Gastroesophageal sphincter (tissue), 4 donors: ENCODE measurements at places on chromosomes 16 and 17.
A peak's percentile ranks its signal among the peaks of the same experiment; 100 is the strongest.

- H3K36me3 ChIP-seq = no peaks in the 10 kb centered on the region
- H3K27ac ChIP-seq = no peak overlapping the region
- H3K4me3 ChIP-seq = no peak overlapping the region
- H3K27me3 ChIP-seq = no peaks in the 10 kb centered on the region
- no peaks in the 10 kb centered on the region for H3K4me1 ChIP-seq
- no peak for ATAC-seq
These were observed 36.6 kb upstream of the ADORA2B start for GRCh38 chr17:15908378-15908777.

- ATAC-seq = peak; percentile 2
- no peaks in the 10 kb centered on the region for H3K27me3 ChIP-seq
- H3K27ac ChIP-seq = peak overlapping the region; percentile 84
These were observed 6.3 kb upstream of the SECTM1 start for GRCh38 chr17:82339634-82340580.

- H3K27me3 ChIP-seq = no peaks in the 10 kb centered on the region
- H3K4me3 ChIP-seq = no peak overlapping the region
- peaks cover 2% of the 10 kb centered on the region for H3K4me1 ChIP-seq
- no peak overlapping the region for H3K27ac ChIP-seq
- peak; percentile 86 for ATAC-seq
These were observed 5.4 kb downstream of the ATPAF2 start for GRCh38 chr17:18033442-18034099.

GRCh38 chr17:48317732-48318131 lies 112.3 kb downstream of the SKAP1 start:
- no peaks in the 10 kb centered on the region for H3K36me3 ChIP-seq
- H3K4me1 ChIP-seq = no peaks in the 10 kb centered on the region
- H3K4me3 ChIP-seq = no peak overlapping the region
- peaks cover 70% of the 10 kb centered on the region for H3K27me3 ChIP-seq

DNA sequence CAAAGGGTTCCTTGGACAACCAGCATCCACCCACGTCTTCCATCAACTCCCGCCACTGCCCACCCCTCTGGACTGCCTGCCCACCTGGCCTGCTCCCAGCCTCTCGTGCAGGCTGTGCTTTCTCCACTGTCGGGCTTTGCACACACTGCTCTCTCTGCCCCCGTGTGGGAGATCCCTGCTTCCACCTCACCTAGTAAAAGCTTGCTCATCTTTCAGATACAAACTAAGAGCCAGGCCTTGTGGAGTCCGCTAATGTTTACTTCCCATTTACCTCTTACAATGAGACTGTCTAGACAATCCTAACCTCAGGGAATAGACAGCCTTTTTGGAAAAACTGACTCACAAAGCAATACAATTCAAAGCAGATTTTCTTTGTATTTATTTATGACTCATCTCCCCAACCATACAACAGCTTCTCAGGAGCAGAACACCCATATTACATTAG lies 67.6 kb downstream of the USP31 start:
- H3K4me1 ChIP-seq = no peaks in the 10 kb centered on the region
- no peaks in the 10 kb centered on the region for H3K27me3 ChIP-seq
- ATAC-seq = no peak
- H3K36me3 ChIP-seq = peaks cover 90% of the 10 kb centered on the region
- H3K27ac ChIP-seq = no peak overlapping the region

GRCh38 chr17:41785859-41786226 lies 668 bp downstream of the JUP start:
- H3K36me3 ChIP-seq = no peaks in the 10 kb centered on the region
- H3K27ac ChIP-seq = no peak overlapping the region
- peaks cover 57% of the 10 kb centered on the region for H3K27me3 ChIP-seq
- no peak for ATAC-seq
- H3K4me1 ChIP-seq = no peaks in the 10 kb centered on the region
- peak overlapping the region; percentile 71 for H3K4me3 ChIP-seq

DNA sequence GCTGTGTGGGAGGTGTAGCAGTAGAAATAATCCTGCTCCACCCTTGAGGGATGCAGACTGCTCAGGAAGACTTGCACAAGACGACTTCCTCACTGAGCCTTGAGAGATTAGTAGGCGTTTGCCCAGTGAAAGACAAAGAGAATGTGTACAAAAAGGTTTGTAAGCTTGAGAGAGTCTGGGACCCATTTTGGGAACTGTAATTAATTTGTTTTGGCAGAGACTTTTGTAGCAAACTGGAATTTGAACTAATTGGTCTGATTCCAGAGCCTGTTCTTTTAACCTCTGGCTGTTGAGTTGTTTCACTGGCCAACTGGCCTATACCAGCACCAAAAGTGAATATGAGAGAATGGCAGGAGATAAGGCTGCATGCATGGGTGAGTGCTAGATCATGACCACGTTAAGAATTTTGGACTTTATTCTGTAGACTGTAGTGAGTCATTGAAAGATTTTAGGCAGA lies 75.5 kb downstream of the AATF start:
- peaks cover 24% of the 10 kb centered on the region for H3K36me3 ChIP-seq
- no peak overlapping the region for H3K4me3 ChIP-seq
- H3K27me3 ChIP-seq = no peaks in the 10 kb centered on the region

- H3K27me3 ChIP-seq = no peaks in the 10 kb centered on the region
- no peak for ATAC-seq
- H3K4me1 ChIP-seq = no peaks in the 10 kb centered on the region
- H3K27ac ChIP-seq = no peak overlapping the region
- no peaks in the 10 kb centered on the region for H3K36me3 ChIP-seq
These were observed 985.0 kb upstream of the GOT2 start for GRCh38 chr16:59719121-59719520.

- H3K4me1 ChIP-seq = no peaks in the 10 kb centered on the region
- no peak for ATAC-seq
- no peak overlapping the region for H3K27ac ChIP-seq
- peaks cover 46% of the 10 kb centered on the region for H3K27me3 ChIP-seq
- H3K36me3 ChIP-seq = no peaks in the 10 kb centered on the region
These were observed 388.0 kb downstream of the SEC14L1 start for GRCh38 chr17:77528516-77529327.

DNA sequence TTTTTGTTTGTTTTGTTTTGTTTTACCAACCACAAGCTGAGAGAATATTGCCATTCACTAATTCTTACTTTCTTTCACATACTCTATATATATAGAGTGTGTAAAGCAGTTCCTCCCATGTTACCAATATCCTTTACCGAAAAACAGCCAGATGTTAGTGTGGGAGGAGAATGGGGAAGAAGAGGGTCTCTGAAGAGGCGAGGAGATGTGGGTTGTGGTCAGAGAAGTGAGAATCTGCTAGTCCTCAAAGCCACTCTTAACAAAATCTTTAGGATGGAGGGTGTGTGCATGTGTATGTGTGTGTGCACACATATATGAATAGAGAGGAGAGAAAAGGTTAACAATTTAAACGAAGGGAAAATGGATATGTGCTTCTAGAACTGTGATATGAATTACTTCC lies 80.6 kb downstream of the TUBD1 start:
- H3K4me1 ChIP-seq = no peaks in the 10 kb centered on the region
- H3K36me3 ChIP-seq = peaks cover 33% of the 10 kb centered on the region
- H3K27me3 ChIP-seq = no peaks in the 10 kb centered on the region
- no peak overlapping the region for H3K4me3 ChIP-seq

DNA sequence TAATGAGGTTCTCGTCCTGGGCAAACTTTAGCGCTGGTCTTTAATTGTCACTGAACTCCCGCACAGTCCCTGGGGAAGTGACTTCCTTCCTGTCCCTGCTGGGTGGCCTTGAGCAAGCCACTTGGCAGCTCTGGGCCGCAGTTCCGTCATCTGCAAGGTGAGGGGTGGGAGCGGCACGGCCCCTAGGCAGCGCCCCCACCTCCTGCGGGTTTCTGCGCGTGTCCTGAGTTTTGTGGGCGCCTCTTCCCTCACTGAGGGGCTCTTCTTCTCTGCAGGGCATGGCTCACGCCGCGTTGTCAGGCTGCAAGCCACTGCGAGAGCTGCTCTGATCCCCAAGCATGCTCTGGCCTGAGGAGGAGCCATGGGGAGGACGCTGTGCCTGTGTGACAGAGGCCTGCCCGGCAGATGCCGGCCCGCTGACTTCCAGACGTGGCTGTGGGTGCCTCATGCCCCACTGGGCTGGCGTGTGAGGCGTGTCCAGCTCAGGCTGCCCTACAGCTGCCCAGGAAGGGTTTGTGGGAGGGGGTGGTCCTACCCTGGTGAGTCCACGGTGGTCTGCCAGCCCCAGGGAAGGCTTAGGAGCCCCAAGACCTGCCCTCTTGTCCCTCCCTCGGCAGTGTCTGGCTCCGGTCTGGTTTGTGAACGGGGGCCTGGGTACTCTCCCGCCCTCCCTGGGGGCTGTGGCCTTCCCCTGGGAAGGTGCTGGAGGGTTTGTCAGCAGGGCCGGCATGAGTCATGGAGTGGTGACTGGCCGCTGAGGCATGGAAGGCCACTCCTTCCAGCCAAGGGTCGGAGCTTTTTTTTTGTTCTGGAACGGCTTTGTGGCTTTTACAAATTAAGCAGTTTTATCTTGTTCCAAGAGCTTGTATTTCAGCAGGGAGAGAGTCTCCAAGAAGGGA lies 182.0 kb downstream of the SEC14L1 start:
- H3K4me3 ChIP-seq = peak overlapping the region; percentile 55
- ATAC-seq = peak; percentile 76
- peak overlapping the region; percentile 92 for H3K27ac ChIP-seq

DNA sequence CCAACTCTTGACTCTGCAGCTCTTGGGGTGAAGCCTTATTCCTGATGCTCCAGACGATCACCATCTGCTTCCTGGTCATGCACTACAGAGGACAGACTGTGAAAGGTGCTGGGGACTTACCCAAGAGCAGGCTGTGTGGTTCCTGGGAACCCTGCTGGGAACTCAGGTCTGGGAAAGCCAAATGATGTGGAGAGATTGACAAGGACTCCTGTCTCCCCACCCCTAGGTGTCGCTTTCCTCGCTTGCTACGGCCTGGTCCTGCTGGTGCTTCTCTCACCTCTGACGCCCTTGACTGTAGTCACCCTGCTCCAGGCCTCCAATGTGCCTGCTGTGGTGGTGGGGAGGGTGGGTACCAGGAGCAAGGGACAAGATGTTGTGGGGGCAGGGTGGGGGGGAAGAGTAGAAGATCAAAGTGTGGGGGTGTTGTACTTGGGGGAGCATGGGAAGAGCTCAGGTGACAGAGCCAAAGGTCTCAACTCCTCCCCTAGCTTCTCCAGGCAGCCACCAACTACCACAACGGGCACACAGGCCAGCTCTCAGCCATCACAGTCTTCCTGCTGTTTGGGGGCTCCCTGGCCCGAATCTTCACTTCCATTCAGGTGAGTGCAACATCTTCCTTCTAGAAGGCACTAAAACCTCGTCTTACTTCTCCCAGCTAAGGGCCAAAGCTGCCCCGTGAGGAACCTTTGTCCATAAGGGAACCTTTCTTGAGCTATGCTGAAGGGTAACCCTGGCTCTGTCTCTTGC lies 3.0 kb downstream of the SOX15 start:
- H3K4me3 ChIP-seq = no peak overlapping the region
- peaks cover 35% of the 10 kb centered on the region for H3K36me3 ChIP-seq
- peaks cover 39% of the 10 kb centered on the region for H3K4me1 ChIP-seq
- no peak for ATAC-seq
- H3K27ac ChIP-seq = peak overlapping the region; percentile 87
- no peaks in the 10 kb centered on the region for H3K27me3 ChIP-seq

GRCh38 chr17:45371414-45372324 lies 54.8 kb upstream of the MAP3K14 start:
- peaks cover 10% of the 10 kb centered on the region for H3K4me1 ChIP-seq
- H3K27me3 ChIP-seq = no peaks in the 10 kb centered on the region
- peak overlapping the region; percentile 49 for H3K4me3 ChIP-seq
- H3K27ac ChIP-seq = peak overlapping the region; percentile 86

- peak; percentile 78 for ATAC-seq
- H3K27ac ChIP-seq = no peak overlapping the region
- no peaks in the 10 kb centered on the region for H3K27me3 ChIP-seq
- no peak overlapping the region for H3K4me3 ChIP-seq
- no peaks in the 10 kb centered on the region for H3K36me3 ChIP-seq
These were observed 7.8 kb upstream of the KIAA0513 start for GRCh38 chr16:85019659-85020245.

GRCh38 chr16:60582528-60582927 lies 1453.7 kb downstream of the CDH8 start:
- H3K4me1 ChIP-seq = no peaks in the 10 kb centered on the region
- H3K36me3 ChIP-seq = no peaks in the 10 kb centered on the region
- H3K4me3 ChIP-seq = no peak overlapping the region
- no peak overlapping the region for H3K27ac ChIP-seq
